ENCODE measurements at places on chromosomes 2 and 18. TPM values are rescaled to one million over a fixed set of nuclear protein-coding genes. Genes with fewer than 3 reads are reported as not detected.

DNA sequence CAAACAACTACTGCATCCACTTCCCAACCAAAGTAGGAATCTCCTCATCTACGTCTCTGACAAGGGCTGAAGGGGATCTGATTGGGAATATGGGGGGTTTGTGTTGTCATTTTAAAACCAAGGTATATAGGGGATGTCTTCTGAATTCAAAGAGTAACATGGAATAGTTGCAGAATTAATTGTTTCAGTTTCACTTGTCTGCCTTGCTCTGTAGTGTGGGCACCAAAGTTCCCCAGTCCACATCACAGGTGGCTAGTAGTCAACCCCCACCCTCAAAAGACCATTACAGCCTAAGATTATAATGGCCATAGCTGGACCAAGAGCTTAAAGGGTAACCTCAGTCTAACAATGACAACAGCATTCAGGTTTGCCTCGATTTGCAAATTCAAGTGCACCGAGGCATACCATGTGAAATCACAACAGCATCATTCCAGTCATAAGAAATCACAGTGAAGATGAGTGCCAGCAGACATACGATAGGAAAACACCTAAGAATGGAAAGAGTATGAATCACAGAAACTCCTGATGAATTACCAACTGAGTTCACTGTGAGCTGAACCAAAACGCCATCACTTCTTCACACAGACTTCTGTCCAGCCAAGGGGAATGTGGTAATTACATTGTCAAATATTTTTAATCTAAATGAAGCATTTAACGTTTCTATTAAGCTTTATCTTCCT is 52.4 kb downstream of the MYO5B start:
- DNase-seq, result no peak

GRCh38 chr2:70425682-70426301 is 123.9 kb upstream of the FAM136A start:
- no peak for DNase-seq

GRCh38 chr2:165003443-165004130 is 48.3 kb upstream of the SLC38A11 start:
- DNase-seq, result no peak

DNA sequence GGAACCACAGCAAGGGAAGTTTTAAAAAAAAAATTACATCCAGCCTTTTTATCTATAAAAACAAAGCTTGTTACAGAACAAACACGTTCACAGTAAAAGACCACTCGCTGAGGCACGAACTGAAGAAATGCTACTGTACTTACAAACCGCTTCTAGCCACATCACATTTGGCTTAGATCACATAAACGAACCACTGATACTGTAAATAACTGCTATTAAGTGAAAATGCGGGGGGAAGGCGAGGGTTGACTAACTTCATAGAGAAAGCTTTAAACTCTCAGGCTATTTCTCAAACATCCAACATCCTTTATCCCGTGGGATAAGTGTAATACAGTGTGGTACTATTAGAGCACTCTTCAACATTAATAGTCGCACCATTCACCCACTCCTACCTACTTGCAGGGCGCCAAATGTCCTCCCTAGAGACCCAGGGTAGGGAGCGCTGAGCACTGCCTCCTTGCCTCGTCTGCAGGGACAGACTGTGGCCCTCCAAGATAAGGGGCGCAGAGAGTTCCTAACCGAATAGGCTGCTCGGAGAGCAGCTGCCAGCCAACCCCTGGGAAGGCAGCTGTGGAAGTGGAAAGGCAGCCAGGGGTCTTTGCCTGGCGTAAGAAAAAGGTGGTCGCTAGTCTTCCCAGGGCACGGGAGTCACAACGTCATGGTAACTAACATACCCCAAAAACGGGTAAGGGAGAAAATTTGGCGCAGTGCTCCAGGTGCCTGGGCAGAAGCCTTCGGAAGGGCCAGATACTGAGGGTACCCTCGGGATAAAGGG is 854 bp downstream of the GPR155 start:
- peak; percentile 52 for DNase-seq

DNA sequence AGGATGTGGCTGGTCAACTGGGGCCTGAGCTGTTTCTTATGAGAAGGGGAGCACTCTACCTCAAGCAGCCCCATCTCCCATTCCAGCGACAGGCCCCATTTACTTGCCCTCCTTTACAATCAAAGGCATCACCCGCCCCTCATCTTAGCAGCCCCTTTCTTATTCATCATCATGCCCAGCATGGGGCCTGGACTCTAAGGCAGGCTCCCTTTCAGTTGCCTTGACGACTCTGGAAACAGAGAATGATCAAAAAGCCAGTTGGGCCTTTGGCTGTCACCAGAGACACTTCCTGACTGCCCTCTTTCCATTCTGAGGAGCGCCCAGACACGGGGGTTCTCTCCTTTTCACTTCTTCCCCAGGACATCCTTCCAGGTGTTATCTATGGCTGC is 11.2 kb downstream of the CELF4 start:
- DNase-seq, result peak; percentile 7

- DNase-seq, result no peak
Observed at GRCh38 chr18:74116633-74117554, 30.7 kb downstream of the FBXO15 start.

GRCh38 chr2:176284461-176285049 is 15.3 kb downstream of the MTX2 start:
- DNase-seq, result no peak

DNA sequence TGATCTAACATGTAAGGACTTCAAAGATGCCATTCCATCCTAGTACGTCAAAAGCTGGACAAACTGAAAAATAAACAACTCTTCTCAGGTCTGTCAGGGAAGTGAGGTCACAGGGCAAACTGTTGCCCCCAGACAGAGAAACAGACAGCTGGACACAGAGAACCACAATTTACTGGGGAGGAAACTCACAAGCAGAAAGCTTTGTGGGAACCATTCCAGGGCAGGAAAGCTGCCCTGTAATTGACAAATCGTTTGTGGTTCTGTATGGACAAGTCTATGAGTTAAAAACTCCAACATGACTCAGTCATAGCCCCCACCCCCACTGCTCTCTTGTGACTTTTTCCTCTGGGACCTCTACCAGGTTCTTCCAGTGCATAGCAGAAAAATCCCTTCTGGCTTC is 28.4 kb downstream of the MCEE start:
- no peak for DNase-seq

DNA sequence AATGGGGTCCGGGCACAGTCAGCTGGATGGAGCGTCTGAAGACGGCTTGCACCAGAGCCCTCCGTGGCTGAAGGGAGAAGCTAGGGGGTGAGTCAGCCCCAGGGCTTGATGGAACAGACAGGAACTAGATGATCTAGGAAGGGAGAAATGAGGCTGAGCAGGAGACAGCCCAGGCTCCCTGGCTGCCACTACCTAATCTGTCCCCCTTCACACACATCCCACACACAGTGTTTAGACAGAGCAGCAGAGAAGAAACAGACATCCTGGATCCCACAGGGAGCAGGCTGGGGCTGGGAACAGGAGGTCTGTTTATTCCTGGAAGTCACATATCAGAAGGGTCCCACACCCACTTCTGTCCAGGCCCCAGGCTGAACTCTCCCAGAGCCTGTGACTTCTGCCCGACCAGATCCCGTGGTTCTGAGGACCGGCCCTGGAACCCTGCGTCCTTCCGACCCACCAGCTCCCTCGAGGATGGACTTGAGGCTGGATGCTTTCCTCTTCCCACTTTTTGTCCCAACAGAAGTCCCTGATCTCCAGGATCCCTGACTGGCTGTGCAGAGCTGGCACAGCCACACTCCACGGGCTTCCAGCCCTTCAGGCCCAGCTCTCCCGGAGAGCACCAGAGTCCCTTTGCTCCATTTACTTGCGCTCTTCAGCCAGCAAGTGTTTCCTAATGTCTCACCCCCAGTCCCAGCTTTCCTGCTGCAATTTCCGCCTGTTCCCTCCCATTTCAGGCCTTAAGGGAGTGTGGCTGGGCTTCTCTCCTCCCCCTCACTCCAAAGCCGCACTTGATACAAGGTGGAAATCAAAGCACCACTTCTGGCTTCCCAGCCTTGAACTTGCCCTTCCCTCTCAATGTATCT is 1.5 kb upstream of the GPBAR1 start:
- no peak for DNase-seq

The BOLL gene
- total RNA-seq, result not detected

The PAIP2B gene
- total RNA-seq, result 1.9 TPM

The CFAP65 gene
- 3.6 TPM for total RNA-seq

The WNT10A gene
- 2.5 TPM for total RNA-seq
